B cell (primary cell): ENCODE measurements at places on chromosomes 7 and 10. TPM values are rescaled to one million over a fixed set of nuclear protein-coding genes. Genes with fewer than 3 reads are reported as not detected.

GRCh38 chr10:123097039-123097438 lies 38.7 kb upstream of the HMX3 start:
- DNase-seq: no peak

GRCh38 chr7:37376386-37376785 lies 72.3 kb downstream of the ELMO1 start:
- DNase-seq: no peak

- DNase-seq: peak; percentile 92
Measured at GRCh38 chr10:73997461-73997786, 492 bp upstream of the VCL start.

- no peak for DNase-seq
Measured at GRCh38 chr7:121837462-121837861, 35.5 kb upstream of the PTPRZ1 start.

DNA sequence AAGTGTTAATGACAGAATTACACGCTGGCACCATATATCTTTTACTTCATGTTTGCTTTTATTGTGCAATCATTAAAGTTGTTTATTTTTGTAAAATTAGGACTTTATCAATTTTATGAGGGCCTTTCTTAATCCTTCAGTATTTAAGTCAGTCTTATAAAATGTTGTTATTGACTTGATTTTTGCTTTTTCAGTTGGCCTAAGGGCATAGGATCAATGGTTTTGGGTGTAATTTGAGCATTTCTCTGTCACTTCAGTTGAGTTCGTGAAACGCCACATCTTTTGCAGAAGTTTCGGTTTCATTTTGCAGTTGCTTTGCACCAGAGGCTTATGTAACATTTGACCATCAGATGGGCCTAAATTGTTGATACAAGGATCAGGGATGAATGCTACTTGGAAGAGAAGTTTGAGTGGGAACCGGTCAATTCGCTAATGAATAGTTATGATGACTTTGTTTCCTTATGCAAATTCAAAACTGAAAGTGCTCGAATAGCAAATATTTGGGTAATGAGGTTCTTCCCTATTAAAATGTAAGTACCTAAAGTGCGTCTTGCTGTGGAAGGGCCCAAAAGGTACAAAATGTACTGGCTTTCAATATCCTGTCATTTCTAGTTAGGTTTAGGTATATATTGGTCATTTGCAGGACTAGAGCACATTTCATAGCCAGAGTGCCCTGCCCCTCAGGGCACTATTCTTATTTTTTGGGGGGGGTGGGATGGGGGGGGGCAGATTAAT lies 340.9 kb downstream of the LRMDA start:
- peak; percentile 12 for DNase-seq

DNA sequence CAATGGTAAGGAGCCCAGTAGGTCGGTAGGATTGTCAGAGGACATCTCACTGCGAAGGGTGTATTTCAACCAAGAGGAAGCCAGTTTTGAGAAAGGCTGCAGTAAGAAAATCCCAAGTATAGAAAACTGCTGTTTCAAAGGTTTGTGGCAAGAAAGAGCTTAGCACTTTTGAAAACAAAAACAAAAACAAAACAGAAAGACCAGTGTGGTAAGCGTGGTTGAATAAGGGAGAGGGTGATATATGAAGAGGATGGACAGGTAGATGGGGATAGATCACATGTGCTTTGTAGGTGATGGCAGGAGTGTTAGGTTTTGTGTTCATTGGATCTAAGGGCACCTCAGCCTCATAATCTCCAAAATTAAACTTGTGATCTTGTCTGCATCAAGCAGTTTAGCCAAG lies 141.6 kb upstream of the WNT16 start:
- DNase-seq: no peak

DNA sequence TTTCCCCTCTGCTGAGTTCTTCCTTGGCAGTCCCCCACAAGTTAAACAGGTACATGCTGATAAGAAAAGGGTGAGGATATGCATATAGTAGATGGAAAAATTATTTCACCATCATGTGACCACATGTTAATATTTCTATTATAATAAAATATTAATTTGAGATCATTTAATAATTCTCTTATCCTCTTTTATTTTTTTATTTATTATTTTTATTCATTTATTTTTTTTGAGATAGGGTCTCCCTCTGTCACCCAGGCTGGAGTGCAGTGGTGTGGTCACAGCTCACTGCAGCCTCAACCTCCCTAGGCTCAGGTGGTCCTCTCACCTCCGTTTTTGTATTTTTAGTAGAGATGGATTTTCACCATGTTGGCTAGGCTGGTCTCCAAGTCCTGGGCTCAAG lies 11.6 kb upstream of the GLI3 start:
- DNase-seq: no peak

DNA sequence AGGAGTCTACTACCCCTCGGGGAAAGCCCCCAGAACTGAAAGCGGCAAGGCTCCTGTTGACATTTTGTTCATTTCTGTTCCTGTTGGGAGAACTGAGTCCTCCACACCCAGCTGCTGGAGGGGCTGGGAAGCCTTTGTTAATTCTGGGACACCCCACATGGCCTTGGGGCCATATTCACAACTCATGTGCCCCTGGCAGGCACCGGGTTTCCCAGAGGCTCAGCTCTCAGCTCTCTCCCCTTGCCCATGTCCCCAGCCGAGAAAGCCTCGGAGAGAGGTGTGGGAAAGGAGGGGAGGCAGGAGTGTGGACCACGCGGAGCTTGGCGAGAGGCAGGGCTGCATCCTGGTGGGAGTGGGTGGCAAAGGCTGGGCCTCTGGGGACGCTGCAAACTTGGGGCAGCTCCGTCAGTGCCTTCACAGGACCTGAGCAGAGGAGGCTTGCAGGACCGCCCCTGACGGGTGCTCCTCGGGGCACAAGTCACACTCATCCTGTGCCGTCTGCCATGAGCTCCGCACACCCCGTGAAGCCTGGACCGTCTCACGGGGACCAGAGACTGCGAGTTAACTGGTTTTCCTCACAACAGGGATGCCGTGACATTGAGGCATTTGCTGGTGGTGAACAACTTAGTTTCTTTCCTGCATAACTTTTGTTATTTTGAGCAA lies 140.9 kb downstream of the DNAJB6 start:
- no peak for DNase-seq

- no peak for DNase-seq
Measured at GRCh38 chr7:121753944-121754343, 119.0 kb upstream of the PTPRZ1 start.

DNA sequence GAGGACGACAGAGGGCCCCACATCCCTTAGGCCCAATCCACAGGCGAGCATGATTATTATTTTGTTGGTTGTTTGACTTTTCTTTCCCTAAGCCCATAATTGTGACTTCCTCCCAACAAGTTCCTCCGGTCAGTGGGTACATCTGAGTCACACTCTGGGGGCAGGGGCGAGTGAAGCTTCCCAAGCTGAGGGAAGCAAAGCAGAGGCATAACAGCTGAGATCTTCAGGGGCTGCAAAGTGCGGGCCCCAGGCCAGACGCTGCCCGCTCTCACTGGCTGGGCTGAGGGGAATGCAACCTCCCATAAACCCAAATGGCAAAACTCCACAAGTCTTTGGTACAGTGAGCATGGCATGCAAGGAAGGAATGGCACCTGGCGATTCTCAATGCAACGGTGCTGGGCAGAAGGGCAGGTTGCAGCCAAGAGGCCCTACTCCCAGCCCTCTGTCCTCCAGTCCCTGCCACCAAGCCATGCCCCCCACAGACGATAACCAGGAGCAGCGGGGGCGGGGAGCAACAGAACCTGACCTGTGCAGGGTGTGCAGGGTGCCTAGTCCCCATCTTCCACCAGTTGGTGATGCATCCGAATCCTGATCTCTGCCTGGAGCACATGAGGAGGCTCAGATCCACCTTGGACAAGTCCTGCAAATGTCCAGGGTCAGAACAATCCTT lies 25.3 kb downstream of the TNS3 start:
- no peak for DNase-seq

GRCh38 chr10:25753776-25754175 lies 180.3 kb upstream of the MYO3A start:
- no peak for DNase-seq

DNA sequence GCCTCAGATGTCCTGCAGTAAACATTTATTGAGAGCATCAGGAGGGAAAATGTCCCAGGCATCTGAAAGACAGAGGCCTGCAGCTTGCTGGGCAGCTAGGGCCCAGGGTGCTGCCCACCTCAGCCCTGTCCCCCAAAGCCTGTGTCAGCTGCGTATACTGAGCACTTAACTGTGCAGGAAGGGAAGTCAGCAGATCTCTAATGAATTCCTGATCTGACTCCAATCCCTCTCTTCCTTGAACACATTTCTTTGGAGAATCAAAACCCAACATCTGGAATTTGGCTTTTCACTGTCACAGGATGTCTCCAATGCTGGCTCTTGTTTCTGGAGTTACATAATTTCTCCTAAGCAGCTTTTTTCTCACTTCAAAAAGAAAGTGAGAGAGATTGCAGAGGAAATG lies 364.7 kb upstream of the NFE2L3 start:
- DNase-seq: no peak

DNA sequence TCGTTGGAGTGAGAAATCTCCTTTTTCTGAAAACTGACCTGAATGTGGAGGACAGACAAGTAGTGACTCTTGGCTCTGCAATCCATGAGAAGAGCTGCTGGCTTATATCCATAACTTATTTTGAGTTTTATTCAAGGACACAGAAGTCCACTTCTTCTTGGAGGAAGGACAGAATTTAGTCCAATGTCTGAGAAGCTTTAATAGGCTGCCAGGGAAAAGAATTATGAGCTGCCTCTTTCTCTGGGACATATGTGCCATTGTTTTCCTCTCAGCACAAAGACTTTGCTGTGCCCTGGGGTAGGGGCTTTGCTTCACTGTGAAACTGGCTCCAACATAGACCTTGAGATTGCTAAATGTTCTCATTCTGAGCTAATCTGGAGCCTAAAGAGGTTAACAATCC lies 20.5 kb upstream of the AOC1 start:
- no peak for DNase-seq

- DNase-seq: no peak
Measured at GRCh38 chr7:128781126-128781525, 5.5 kb upstream of the OPN1SW start.

- DNase-seq: no peak
Measured at GRCh38 chr7:31892099-31892829, 177.9 kb downstream of the PDE1C start.

DNA sequence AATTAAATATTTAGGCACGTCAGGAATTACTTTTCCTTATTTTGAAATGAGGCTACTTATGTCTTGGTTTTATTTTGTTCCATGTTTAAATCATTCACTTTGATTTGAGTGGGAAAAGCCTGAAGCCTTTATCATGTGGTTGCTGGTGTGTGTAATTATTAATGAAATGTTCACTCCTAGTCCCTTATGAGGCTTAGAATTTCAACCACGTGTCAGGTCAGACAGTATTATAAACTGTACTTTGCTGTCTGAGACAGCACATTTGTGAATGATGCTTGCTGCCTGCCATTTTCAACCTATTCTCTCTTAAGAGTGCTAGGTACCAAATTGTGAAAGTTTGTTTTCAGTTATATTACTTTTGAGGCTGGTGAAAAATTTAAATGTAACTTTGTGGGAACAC lies 58.9 kb downstream of the COL17A1 start:
- no peak for DNase-seq

Gene CXCL12
- total RNA-seq: not detected in 2 replicates

Gene ITIH5
- total RNA-seq: not detected in 2 replicates

Gene LRRC72
- not detected in 2 replicates for total RNA-seq

Gene GRID2IP
- 1.7 TPM in 2 replicates for total RNA-seq

Gene GIMAP4
- 0.27 and 0.85 TPM in 2 replicates for total RNA-seq

Gene SCIN
- total RNA-seq: 0.34 and 0.49 TPM in 2 replicates

Gene DRGX
- not detected in 2 replicates for total RNA-seq

Gene MAP3K8
- 97.0 and 104 TPM in 2 replicates for total RNA-seq
